ENCODE measurements at places on chromosomes 3 and 15. TPM values are rescaled to one million over a fixed set of nuclear protein-coding genes. Genes with fewer than 3 reads are reported as not detected.

DNA sequence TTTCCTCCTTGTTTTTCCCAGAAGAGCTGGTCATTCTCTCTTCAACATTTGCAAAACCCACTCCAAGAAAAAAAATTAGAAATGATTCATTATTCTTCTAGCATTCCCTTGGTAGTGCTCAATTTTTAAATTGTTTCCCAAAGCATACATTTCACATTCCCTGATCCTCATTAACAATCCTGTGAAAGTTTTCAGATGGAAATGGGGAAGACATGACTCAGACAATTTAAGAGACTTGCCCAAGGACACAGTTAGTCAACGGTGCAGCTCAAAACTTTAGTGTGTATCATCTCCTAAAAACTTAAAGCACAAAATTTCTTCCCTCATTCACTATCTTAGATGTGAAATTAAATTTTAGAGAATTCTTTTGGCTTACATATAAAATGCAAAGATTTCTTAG, 17.1 kb upstream of the ABI3BP start:
- no peaks in the 10 kb centered on the region for H3K4me1 ChIP-seq
- no peaks in the 10 kb centered on the region for H3K36me3 ChIP-seq
- peak; percentile 49 for DNase-seq

The LRRIQ4 gene
- not detected for total RNA-seq

DNA sequence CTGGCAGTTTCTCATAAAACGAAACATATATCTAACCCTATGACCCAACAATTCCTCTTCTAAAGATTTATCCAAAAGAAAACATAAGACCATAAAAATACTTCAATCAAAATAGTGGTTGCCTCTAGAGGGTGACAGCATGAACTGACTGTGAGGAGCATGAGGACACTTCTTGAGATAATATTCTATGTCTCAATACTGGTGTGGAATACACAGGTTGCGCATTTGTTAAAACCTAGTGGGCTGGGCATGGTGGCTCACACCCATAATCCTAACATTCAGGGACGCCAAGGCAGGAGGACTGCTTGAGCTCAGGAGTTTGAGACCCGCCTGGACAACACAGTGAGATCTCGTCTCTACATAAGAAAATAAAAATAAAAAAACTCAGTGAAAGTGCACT, 57.3 kb downstream of the HERC1 start:
- H3K27me3 ChIP-seq = no peaks in the 10 kb centered on the region
- H3K36me3 ChIP-seq = peaks cover 6% of the 10 kb centered on the region
- no peak overlapping the region for H3K27ac ChIP-seq

- H3K27ac ChIP-seq = no peak overlapping the region
- H3K4me1 ChIP-seq = no peaks in the 10 kb centered on the region
- H3K36me3 ChIP-seq = no peaks in the 10 kb centered on the region
- no peaks in the 10 kb centered on the region for H3K27me3 ChIP-seq
- DNase-seq = no peak
Observed at GRCh38 chr3:35409991-35410390, 229.3 kb upstream of the ARPP21 start.

DNA sequence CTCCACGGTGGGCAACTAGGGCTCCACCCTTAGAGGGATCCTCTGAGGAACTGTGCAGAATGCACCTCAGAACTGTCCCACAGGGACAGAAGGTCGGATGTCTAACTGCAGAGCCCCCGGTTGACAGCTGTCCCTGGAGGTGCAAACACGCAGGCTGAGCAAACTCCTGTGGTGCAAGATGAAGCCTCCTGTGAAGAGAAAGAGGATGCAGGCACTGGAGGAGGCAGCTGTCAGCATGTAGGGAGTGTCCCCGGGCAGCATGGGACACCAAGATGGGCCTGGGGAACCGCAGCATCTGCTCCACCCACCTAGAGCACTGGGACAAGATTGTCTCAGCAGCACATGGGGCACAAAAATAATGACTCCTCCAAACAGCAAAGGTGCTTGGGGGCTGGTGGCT, 258.9 kb downstream of the ABHD5 start:
- H3K4me1 ChIP-seq = peaks cover 6% of the 10 kb centered on the region
- H3K27ac ChIP-seq = no peak overlapping the region
- DNase-seq = no peak

- no peak overlapping the region for H3K27ac ChIP-seq
- no peak overlapping the region for H3K4me3 ChIP-seq
- no peak for DNase-seq
- no peaks in the 10 kb centered on the region for H3K4me1 ChIP-seq
Observed at GRCh38 chr15:62706317-62706716, 336.2 kb upstream of the TPM1 start.

- no peaks in the 10 kb centered on the region for H3K27me3 ChIP-seq
- no peaks in the 10 kb centered on the region for H3K4me1 ChIP-seq
- H3K36me3 ChIP-seq = no peaks in the 10 kb centered on the region
- H3K27ac ChIP-seq = no peak overlapping the region
Observed at GRCh38 chr15:87213626-87214025, 1042.9 kb downstream of the NTRK3 start.

All from astrocyte (in vitro differentiated cells and primary cell).